ENCODE measurements at places on chromosomes 6 and 20.

GRCh38 chr6:152815230-152815872 lies 64.8 kb downstream of the VIP start:
- no peak for DNase-seq
- H3K27me3 ChIP-seq: no peaks in the 10 kb centered on the region
- H3K27ac ChIP-seq: no peak overlapping the region
- H3K36me3 ChIP-seq: no peaks in the 10 kb centered on the region
- H3K4me3 ChIP-seq: no peak overlapping the region

GRCh38 chr6:149268768-149269167 lies 48.7 kb upstream of the TAB2 start:
- H3K27ac ChIP-seq: no peak overlapping the region
- DNase-seq: no peak
- H3K27me3 ChIP-seq: no peaks in the 10 kb centered on the region
- no peaks in the 10 kb centered on the region for H3K36me3 ChIP-seq

GRCh38 chr20:5557123-5557522 lies 193.1 kb upstream of the SHLD1 start:
- no peak overlapping the region for H3K4me3 ChIP-seq
- H3K36me3 ChIP-seq: peaks cover 38% of the 10 kb centered on the region

DNA sequence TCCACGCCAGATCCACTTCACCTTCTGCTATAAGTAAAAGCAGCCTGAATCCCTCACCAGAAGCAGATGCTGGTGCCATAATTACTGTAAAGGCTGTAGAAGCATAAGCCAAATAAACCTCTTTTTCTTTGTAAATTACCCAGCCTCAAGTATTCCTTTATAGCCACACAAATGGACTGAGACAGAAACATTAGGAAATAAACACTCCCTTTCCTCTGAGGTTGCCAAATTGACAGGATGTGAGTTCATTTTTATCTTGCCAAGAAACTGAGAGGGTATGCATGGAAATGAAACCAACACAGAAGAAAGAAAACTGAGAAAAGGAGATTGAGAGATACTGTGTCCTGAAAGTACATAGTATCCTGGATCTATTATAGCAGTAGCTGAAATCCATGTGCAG lies 481.2 kb downstream of the HAO1 start:
- H3K4me1 ChIP-seq: no peaks in the 10 kb centered on the region
- DNase-seq: peak; percentile 50
- H3K27me3 ChIP-seq: no peaks in the 10 kb centered on the region
- no peak overlapping the region for H3K27ac ChIP-seq
- no peaks in the 10 kb centered on the region for H3K36me3 ChIP-seq

DNA sequence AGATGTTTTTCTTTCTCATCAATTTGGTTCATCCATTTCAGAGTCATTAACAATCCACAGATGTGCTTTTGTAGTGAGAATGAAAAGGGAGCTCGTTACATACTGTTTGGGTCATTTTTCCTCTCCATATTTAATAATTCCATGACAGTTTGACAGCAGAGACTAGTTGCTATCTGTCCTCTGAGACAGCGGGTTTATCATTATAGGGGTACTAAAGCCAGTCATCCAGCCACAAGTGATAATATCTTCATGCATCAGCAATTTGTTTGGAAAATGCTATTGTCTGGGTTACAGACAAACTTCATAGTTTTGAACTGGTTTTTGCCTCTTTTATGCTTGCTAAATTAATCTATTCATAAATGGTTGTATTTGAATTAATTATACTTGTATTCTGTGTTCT lies 350.6 kb upstream of the FLRT3 start:
- H3K4me1 ChIP-seq: no peaks in the 10 kb centered on the region
- no peak overlapping the region for H3K27ac ChIP-seq

GRCh38 chr6:122778302-122778701 lies 1.2 kb upstream of the FABP7 start:
- no peaks in the 10 kb centered on the region for H3K4me1 ChIP-seq
- DNase-seq: no peak
- H3K27me3 ChIP-seq: no peaks in the 10 kb centered on the region
- H3K36me3 ChIP-seq: no peaks in the 10 kb centered on the region
- no peak overlapping the region for H3K27ac ChIP-seq

- no peaks in the 10 kb centered on the region for H3K36me3 ChIP-seq
- DNase-seq: peak; percentile 50
- H3K4me1 ChIP-seq: peaks cover 5% of the 10 kb centered on the region
- H3K4me3 ChIP-seq: no peak overlapping the region
Measured at GRCh38 chr20:50678169-50678898, 13.0 kb downstream of the RIPOR3 start.

GRCh38 chr6:148524976-148525375 lies 182.3 kb downstream of the SASH1 start:
- no peak for DNase-seq
- H3K4me1 ChIP-seq: no peaks in the 10 kb centered on the region
- peaks cover 16% of the 10 kb centered on the region for H3K36me3 ChIP-seq
- no peak overlapping the region for H3K4me3 ChIP-seq
- peak overlapping the region; percentile 63 for H3K27ac ChIP-seq

DNA sequence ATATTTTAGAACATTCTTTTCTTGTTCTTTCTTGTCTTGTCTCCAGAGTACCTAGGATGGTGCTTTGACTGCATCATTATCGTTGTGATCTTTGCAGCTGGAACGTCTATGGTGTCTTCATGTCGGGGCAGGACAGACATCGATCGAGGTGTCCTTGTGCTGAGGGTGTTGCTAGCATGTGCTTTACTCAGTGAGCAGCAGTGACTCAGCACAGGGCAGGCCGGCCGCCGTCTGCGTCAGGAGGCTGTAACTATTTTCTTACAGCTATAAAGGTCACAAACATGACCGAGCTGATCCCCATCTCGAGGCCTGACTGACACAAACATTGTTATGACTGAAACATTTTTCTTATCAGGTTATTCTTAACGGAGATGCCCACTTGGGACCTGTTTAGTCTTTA lies 14.9 kb upstream of the CTCFL start:
- no peak for DNase-seq
- H3K4me3 ChIP-seq: no peak overlapping the region
- no peak overlapping the region for H3K27ac ChIP-seq

- no peaks in the 10 kb centered on the region for H3K4me1 ChIP-seq
- peak; percentile 46 for DNase-seq
- no peaks in the 10 kb centered on the region for H3K27me3 ChIP-seq
Measured at GRCh38 chr20:34938466-34939163, 17.0 kb downstream of the GSS start.

GRCh38 chr6:13454286-13455221 lies 32.8 kb downstream of the GFOD1 start:
- H3K27me3 ChIP-seq: no peaks in the 10 kb centered on the region
- H3K36me3 ChIP-seq: peaks cover 3% of the 10 kb centered on the region

DNA sequence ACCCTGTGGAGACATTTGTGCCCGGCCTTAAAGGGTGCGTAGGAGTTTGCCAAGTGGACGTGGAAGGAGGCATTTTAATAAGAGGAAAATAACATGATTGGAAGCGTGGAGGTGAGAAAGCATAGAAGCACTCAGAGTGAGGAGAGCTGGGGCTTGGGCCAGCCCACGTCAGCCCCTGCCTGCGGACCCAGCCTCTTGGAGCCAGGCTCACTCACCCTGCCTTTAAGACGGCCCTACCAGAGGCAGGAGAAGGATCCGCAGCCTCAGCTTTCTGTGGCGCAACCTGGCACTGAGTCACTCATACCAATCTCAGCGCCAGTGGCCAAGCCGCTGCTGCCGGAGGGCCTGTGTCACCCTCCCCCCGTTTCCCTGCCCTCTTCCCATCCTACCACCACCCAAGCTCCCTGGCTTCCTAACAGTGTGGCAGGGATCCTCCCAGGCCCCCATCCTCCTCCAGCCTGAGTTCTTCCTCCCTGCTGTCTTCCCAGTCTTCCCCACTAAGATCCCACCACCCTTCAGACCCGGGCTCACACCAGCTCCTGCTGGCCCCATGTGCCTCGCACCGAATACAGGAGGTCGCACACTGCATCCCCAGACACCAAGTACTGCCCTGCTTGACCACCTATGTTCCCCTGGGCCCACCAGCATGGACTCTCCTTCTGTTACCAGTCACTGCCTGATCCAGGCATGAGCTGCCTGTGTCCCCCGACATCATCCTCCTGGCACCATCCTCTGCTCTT lies 285.2 kb downstream of the UST start:
- peak overlapping the region; percentile 42 for H3K27ac ChIP-seq
- no peaks in the 10 kb centered on the region for H3K36me3 ChIP-seq
- no peak for DNase-seq
- no peak overlapping the region for H3K4me3 ChIP-seq

DNA sequence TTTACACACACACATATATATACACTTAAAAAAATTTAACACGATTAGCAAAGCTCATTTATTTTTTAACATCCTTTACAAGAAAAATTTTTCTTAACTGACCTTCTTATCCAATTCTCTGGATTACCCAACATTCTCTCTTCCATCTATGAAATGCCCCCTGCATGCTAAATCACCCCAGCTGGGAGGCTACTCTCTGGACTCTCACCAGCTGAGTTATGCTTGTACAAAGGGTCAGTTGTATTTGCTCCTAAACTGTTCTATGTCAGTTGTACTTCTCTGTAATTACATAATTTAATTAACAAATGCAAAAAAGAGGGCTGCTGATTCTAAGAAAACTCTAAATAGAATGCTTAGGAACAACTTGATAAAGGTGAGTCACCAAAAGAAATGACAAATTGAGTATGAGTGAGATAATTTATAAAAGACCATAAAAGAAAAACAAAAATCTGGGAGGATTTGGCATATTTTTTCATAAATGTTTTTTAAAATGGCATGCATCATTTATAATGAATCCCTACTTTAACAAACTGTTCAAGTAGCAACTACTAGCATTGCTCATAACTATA lies 120.5 kb downstream of the KIF13A start:
- no peaks in the 10 kb centered on the region for H3K27me3 ChIP-seq
- H3K36me3 ChIP-seq: peaks cover 2% of the 10 kb centered on the region
- H3K4me3 ChIP-seq: no peak overlapping the region
- no peak overlapping the region for H3K27ac ChIP-seq

- DNase-seq: no peak
- H3K27me3 ChIP-seq: no peaks in the 10 kb centered on the region
- no peak overlapping the region for H3K27ac ChIP-seq
- peaks cover 3% of the 10 kb centered on the region for H3K4me1 ChIP-seq
Measured at GRCh38 chr6:125793863-125794262, 3.1 kb downstream of the NCOA7 start.

GRCh38 chr6:43215066-43215465 lies 14.2 kb downstream of the DNPH1 start:
- H3K36me3 ChIP-seq: peaks cover 15% of the 10 kb centered on the region

- H3K4me3 ChIP-seq: no peak overlapping the region
- DNase-seq: peak; percentile 77
- H3K27me3 ChIP-seq: no peaks in the 10 kb centered on the region
- peak overlapping the region; percentile 40 for H3K27ac ChIP-seq
- H3K4me1 ChIP-seq: peaks cover 14% of the 10 kb centered on the region
Measured at GRCh38 chr6:111803804-111804203, 69.4 kb downstream of the FYN start.

GRCh38 chr6:34236131-34236442 lies 586 bp upstream of the HMGA1 start:
- H3K4me1 ChIP-seq: peaks cover 20% of the 10 kb centered on the region
- H3K27me3 ChIP-seq: no peaks in the 10 kb centered on the region
- peak; percentile 50 for DNase-seq
- H3K36me3 ChIP-seq: no peaks in the 10 kb centered on the region

DNA sequence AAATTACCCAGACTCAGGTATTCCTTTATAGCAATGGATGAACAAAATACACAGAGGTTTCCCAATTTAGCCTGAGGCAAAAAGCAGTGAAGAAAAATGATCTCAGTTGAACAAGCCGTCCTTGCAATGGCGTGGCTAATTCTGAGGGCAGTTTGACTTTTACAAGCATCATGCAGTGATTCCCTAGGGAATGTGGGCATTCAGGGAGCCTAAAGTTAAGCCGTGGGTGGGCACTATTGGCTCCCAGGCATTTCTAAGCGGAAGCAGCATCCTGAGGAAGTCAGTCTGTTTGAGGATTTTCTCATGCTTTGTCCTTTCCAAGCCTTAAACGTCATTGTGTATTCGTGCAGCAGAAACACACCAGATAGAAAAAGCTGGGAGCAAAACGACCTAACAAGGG lies 133.9 kb downstream of the MYLK4 start:
- no peaks in the 10 kb centered on the region for H3K4me1 ChIP-seq
- no peak for DNase-seq
- no peaks in the 10 kb centered on the region for H3K36me3 ChIP-seq
- no peaks in the 10 kb centered on the region for H3K27me3 ChIP-seq
- no peak overlapping the region for H3K4me3 ChIP-seq
- no peak overlapping the region for H3K27ac ChIP-seq

- no peak for DNase-seq
- H3K36me3 ChIP-seq: no peaks in the 10 kb centered on the region
- no peaks in the 10 kb centered on the region for H3K4me1 ChIP-seq
- H3K27ac ChIP-seq: peak overlapping the region; percentile 38
Measured at GRCh38 chr6:34961574-34961973, 72.5 kb downstream of the ANKS1A start.

GRCh38 chr20:53524589-53525312 lies 68.9 kb downstream of the ZNF217 start:
- H3K4me1 ChIP-seq: no peaks in the 10 kb centered on the region
- H3K36me3 ChIP-seq: no peaks in the 10 kb centered on the region
- no peaks in the 10 kb centered on the region for H3K27me3 ChIP-seq
- no peak overlapping the region for H3K27ac ChIP-seq
- H3K4me3 ChIP-seq: no peak overlapping the region
- DNase-seq: no peak

DNA sequence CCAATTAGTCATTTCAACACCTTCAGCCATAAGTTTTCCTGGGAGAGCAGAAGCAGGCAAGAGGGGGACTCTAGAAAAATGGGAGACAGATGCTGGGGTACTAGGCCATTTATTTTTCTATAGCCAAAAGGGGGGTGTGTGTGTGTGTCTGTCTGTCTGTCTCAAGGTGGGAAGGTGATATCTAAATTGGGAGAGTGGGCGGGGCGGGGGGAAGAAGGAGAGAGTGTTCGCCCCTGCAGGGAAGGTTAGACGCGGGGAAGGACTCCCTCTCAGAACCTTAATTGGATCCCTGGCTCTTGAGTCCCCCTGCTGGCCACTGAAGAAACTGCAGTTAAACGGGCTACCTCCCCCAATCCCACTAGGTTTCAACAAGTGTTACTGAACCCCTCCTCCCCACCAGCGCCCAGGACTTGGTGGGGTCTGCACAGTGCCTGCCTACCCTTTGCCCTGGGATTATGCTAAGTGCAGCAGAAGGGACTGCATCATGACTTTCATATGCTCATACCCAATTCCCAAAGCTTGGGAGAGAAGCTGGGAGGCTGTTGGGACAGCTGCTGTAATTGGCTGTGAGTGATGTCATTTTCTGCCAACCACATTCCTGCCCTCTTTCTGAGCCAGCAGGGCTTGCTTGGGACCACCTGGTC lies 45.8 kb downstream of the FOXP4 start:
- DNase-seq: peak; percentile 75
- H3K27me3 ChIP-seq: no peaks in the 10 kb centered on the region
- H3K4me1 ChIP-seq: peaks cover 6% of the 10 kb centered on the region
- H3K27ac ChIP-seq: no peak overlapping the region
- no peak overlapping the region for H3K4me3 ChIP-seq

- H3K4me1 ChIP-seq: peaks cover 24% of the 10 kb centered on the region
- H3K27ac ChIP-seq: no peak overlapping the region
- no peaks in the 10 kb centered on the region for H3K36me3 ChIP-seq
- H3K4me3 ChIP-seq: no peak overlapping the region
- no peak for DNase-seq
Measured at GRCh38 chr20:23120936-23121750, 35.0 kb upstream of the CD93 start.
